ENCODE measurements at places on chromosomes 16 and 17.

- no peak for DNase-seq
Observed at GRCh38 chr16:73978407-73978784, 318.2 kb upstream of the PSMD7 start.

- DNase-seq = no peak
Observed at GRCh38 chr16:20099375-20099774, 25.7 kb upstream of the GPR139 start.

DNA sequence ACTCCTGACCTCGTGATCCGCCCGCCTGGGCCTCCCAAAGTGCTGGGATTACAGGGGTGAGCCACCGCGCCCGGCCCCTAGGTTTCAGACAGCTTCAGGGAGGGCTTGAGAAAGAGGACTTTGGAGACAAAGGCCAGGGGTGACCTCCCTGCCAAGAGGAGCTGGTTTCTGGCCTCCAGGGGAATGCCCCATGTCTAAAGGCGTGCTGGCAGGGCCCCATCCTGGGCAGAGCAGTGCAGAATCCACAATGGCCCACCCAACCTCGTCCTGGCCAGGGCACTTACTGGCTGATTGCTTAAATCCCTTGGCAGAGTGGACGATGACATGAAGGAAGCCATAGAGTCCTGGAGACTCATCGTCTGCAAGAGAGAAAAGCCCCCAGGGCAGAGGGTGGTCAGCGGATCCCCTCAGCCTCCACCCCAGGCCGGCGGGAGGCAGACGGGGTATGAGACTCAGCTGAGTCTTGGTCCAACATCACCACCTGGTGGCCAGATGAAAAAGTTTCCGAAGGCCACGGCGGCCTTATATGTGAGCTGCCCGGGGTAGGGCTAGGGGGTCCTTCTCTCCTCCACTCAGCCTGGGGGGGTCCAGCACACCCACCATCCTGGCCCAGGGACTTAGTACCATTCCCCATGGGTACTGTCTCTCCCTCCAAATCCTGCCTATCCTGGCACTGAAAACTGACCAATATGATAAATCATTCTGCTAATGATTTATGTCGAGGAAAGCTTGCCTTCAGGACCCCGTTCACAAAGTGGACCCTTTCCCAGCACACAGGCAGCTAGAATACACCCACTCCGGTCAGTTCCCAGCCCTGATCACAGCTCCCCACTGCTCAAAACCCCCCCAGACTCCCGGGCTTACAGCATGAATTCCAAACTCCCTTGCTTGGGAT, 59.1 kb downstream of the TIMM22 start:
- DNase-seq = peak; percentile 93

DNA sequence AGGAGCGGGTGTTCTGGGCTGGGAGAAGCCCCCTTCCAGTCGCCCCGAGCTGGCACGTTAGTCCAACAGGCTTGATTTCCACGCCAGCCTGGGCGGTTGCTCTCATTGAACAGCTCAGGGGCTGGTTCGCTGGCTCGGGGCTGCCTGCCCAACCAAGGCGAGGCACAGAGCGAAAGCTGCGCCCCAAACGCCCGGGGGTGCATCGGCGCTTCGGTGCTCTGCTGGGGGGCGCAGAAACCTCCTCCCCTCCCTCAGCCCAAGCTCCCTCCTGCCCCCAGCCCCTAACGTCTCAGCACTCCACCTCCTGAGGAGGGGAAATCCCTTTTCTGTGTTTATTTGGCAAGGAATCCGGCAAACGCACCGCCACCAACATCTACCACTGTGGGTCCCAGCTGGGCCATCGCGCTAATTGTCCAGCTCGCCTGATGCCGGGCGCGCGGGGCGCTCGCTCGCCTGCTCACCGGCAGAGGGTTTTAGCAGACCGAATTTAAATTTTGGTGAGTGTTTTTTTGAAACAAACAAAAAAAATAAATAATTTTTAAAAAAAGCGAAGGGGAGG, 29.5 kb upstream of the RBFOX1 start:
- peak; percentile 66 for DNase-seq

- DNase-seq = no peak
Observed at GRCh38 chr16:89716916-89717687, 3.6 kb downstream of the VPS9D1 start.

DNA sequence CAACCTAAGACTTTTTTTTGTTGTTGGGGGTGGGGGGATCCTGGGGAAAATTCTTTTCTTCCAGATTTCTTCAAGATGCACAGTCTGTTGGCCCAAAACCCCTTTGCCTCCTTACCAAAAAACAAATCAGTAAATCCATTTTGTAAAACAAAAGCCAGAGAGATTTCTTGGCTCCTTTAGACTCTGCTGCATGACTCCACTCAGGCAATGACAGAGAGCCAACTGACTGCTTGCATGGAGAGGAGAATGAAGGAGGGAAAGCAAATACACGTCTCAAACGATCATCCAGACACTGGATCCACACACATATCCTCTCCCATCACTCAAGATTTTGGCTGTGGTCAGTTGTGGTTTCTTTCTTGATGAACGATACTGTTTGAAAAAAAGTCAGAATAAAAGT, 13.8 kb downstream of the COPRS start:
- no peak for DNase-seq

DNA sequence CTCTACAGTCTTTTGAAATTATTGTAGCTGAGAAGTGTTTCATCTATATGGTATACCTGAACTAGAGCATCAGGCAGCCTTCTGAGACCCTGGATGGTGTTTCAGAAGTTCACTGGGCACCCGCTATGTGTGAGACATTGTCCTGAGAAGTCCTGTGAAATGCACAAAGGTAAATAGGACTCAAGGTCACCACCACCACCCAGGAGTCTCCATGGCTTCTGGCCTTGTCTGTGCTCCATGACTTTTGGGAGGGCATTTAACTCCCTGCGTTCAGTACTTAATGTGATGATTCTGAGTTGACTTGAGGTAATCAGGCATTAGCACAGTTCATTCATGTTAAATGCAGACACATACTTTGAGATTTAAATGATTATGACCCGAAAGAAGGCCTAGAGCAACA, 1.1 kb downstream of the MLYCD start:
- DNase-seq = no peak
